Erythroblast (primary cell): ENCODE measurements at places on chromosomes 6 and 20.
A peak's percentile ranks its signal among the peaks of the same experiment; 100 is the strongest.

DNA sequence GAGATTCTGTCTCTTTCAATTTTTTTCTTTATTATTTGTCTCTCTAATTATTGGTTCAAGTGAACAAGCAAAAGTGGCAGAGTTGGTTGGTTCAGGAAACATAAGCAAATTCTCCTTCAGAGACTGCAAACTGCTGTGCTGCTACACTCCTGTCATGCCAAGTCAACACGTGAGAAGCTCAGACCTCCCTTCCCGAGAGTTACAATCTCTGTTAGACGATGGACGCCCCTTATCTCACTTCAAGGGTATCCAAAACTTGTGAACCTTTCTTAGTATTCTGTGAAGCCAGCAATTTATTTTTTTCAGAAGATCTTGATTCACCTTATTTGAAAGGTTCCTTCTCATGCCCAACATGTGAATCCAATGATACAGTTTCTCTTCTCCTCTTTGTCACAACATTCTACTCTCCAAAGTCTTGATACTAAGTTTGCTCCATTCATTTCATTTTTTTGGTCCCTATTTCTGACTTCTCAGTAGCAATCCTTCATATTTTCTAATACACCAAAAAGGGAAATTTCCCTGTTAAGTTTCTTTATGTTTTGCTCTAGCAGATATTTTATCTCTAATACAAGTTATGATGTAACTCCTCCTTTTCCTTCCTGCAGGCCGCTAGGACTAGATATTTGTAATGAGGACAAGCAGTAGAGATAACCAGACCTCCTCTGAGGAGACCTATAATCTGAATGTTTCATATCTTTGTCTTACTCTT lies 448.8 kb upstream of the CITED2 start:
- DNase-seq, result peak; percentile 67

- DNase-seq, result no peak
These were observed 19.3 kb downstream of the RAET1L start for GRCh38 chr6:150005761-150006651.

GRCh38 chr6:9511157-9511556 lies 903.7 kb downstream of the TFAP2A start:
- DNase-seq, result no peak

GRCh38 chr6:167526465-167527368 lies 201.8 kb downstream of the TTLL2 start:
- no peak for DNase-seq
